ENCODE measurements at places on chromosomes 7 and 10. TPM values are rescaled to one million over a fixed set of nuclear protein-coding genes. Genes with fewer than 3 reads are reported as not detected.

- no peaks in the 10 kb centered on the region for H3K36me3 ChIP-seq
- no peak overlapping the region for H3K4me3 ChIP-seq
- DNase-seq = no peak
- no peak overlapping the region for H3K27ac ChIP-seq
Observed at GRCh38 chr7:108294595-108294994, 161.6 kb downstream of the NRCAM start.

- no peaks in the 10 kb centered on the region for H3K27me3 ChIP-seq
- no peaks in the 10 kb centered on the region for H3K36me3 ChIP-seq
- H3K27ac ChIP-seq = no peak overlapping the region
- no peak for DNase-seq
- H3K4me1 ChIP-seq = peaks cover 17% of the 10 kb centered on the region
Observed at GRCh38 chr10:73968098-73968521, 29.8 kb upstream of the VCL start.

DNA sequence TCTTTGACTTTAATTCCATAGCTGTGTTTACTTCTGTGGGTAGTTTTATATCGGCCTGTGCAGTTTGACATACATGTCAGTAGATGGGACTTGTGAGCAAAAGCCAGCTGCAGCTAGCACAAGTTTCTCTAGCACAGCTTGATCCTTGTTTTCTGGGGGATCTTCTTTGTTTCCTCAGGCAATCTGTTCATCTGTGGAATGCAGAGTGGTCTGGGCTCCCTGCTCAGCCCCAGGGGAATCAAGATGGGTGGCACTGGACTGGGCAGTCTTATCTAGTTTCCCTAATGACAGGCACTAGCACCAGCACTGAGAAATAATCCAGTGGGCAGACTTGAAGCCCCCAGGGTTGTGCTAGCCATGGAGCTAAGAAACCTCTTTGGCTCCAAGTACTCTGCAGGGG, 40.8 kb downstream of the CYP2C19 start:
- no peak overlapping the region for H3K4me3 ChIP-seq
- no peaks in the 10 kb centered on the region for H3K4me1 ChIP-seq
- DNase-seq = no peak
- no peak overlapping the region for H3K27ac ChIP-seq

GRCh38 chr10:488933-489215, 200.6 kb downstream of the DIP2C start:
- no peaks in the 10 kb centered on the region for H3K36me3 ChIP-seq
- H3K4me1 ChIP-seq = peaks cover 19% of the 10 kb centered on the region
- DNase-seq = no peak
- H3K27me3 ChIP-seq = no peaks in the 10 kb centered on the region
- no peak overlapping the region for H3K4me3 ChIP-seq

GRCh38 chr7:96236198-96237039, 85.5 kb downstream of the SLC25A13 start:
- DNase-seq = peak; percentile 85
- peaks cover 21% of the 10 kb centered on the region for H3K4me1 ChIP-seq
- no peak overlapping the region for H3K27ac ChIP-seq
- H3K27me3 ChIP-seq = no peaks in the 10 kb centered on the region

The TACR2 gene
- total RNA-seq = 2.2 TPM

GRCh38 chr10:83522456-83522855, 616.9 kb upstream of the GHITM start:
- no peaks in the 10 kb centered on the region for H3K27me3 ChIP-seq
- no peak overlapping the region for H3K4me3 ChIP-seq
- H3K4me1 ChIP-seq = peaks cover 5% of the 10 kb centered on the region
- no peak for DNase-seq
- H3K27ac ChIP-seq = no peak overlapping the region
- no peaks in the 10 kb centered on the region for H3K36me3 ChIP-seq

DNA sequence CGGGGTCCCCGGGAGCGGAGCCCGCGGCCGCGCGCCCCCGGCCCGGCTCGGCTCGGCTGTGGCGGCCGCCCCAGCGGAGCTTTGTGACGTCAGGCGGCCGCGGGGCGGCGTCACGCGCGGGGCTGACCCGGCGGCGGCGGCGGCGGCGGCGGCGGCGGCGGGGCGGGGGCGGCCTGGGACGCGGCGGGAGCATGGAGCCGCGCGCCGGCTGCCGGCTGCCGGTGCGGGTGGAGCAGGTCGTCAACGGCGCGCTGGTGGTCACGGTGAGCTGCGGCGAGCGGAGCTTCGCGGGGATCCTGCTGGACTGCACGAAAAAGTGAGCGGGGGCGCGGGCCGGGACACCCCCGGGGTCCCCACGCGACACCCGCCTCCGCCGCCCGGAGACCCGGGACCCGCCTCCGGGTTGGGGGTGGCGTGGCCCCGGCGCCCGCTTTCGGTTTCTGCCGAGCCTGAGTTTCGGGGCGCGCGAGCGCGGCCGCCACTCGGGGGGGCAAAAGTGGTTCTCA, at the start of gene PWWP2B:
PWWP2B (plus strand) TSS at position 165 of the 506 bp plus-strand sequence; CDS start at position 192, 27 bp downstream.
- H3K4me1 ChIP-seq = peaks cover 11% of the 10 kb centered on the region
- peak within 1 kb of the TSS; percentile 97 for H3K27ac ChIP-seq
- peak within 1 kb of the TSS; percentile 74 for H3K4me3 ChIP-seq
- peak; percentile 55 for DNase-seq

The NPSR1 gene
- not detected for total RNA-seq

DNA sequence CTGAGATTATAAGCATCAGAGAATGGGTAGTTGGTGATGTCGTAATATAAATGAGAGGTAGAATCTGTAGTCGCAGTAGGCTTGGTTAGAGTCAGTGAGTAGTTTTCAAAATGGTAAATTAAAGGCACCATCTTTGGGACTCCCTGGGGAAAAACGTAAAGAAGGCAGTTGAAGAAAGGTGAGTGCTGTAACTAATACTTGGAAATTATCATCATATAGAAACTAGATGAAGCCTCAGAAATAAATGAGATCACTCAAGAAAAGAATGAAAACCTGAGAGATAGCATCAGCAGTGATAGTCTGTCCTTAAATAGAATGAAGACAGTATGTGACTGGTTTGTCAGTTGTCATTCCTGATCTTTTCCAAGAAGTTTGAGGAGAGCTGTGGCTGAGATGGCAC, 23.8 kb downstream of the PALS2 start:
- no peak overlapping the region for H3K27ac ChIP-seq
- H3K4me3 ChIP-seq = no peak overlapping the region
- H3K36me3 ChIP-seq = no peaks in the 10 kb centered on the region

DNA sequence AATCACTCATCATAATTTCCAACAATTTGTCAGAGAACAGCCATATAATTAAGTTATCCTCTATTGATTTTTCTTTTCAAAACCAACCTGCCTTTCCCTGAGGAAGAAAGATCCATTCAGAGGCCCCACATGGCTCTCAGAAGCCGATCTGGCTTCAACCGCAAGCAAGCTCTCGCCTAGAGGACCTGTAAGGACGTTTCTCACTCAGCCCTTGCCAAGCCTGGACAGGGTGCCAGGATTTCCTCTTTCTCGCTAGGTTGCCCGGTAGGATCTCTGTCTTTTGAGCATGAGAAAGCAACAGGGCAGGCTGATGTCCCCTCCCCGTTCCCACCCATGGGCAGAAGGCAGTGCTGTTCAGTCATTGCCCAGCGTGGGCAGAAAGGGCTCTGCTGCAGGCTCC, 13.0 kb downstream of the AIFM2 start:
- no peaks in the 10 kb centered on the region for H3K36me3 ChIP-seq
- H3K27me3 ChIP-seq = no peaks in the 10 kb centered on the region
- no peak for DNase-seq
- H3K4me1 ChIP-seq = no peaks in the 10 kb centered on the region

The GNA12 gene
- 70.1 TPM for total RNA-seq
